ENCODE measurements at places on chromosomes 2 and 18.

DNA sequence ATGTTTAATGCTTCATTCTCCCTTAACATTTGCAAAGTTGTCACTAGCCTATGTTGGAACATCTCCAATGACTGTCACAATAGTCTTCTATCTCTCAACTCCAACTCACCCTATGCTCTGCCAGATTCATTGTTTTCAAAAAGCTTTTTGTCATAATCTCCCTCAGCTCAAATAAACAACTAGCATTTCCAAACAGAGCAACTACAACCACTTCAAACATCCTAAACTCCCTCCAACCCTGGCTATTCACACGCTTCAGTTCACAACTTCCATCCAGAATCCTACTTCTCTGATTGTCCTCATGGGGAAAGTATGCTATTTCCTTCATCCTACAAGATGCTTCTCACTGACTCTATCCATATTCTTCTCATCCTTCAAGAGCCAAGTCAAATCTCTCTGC is 139.2 kb upstream of the VRK2 start:
- no peak for DNase-seq

DNA sequence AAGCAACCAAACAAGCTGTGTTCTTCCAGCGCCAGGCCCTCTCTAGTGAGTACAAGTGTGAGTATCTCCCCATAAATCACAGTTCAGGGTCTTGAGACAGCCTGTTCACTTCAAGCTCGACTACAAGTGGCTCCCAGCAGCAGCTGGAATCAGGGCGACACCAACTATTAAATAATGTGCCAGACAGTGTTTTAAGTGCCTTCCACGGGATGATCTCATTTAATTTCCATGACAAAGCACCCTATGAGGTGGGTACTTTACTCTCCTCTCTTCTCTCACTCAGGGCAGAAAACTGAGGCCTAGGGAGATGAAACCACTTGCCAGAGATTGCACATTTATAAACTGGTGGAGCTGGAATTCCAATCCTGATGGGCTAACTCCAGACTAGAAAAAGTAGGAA is 2.6 kb upstream of the FAM136A start:
- DNase-seq, result no peak

DNA sequence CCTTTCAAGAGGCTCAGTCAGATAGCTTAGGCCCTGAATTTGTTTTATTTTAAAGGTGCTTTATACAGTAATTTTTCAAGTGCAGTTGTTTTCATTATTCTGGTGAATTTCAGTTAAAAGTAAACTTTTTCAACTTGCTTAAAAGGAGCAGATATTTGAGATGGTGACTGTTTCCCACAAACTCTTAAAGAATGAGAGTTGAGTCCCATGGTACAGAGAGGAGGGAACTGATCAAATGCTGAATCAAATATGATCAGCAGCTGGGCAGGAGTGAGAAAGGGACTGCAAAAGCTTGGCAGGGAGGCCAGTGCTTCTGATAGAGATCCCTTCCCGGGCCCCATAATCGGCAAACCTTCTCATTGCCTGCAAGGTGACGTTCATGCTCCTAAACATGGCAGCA is 91.2 kb downstream of the KCNS3 start:
- no peak for DNase-seq

GRCh38 chr2:86199834-86200177 is 549 bp downstream of the MRPL35 start:
- no peak for DNase-seq

DNA sequence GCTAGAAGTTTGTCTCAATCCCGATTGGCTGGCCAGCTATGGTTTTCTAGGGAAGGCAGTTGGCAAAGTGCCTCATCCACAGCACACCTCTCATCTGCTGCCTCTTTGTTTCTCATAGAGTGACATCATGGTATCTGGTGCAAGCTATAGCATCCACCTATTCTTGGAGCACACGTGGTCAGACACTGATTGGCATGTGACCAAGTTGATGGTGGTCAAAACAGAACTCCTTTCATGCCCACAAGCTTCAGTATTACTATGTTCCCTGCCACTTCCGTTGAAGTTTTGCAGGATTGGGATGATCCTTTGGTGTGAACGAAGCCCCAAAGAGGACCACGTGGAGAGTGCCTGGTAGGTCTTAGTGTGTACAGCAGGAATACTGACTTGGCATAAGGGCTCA is 28.8 kb downstream of the TTC32 start:
- no peak for DNase-seq

- DNase-seq, result no peak
Observed at GRCh38 chr2:218970894-218971293, 11.4 kb downstream of the CDK5R2 start.

DNA sequence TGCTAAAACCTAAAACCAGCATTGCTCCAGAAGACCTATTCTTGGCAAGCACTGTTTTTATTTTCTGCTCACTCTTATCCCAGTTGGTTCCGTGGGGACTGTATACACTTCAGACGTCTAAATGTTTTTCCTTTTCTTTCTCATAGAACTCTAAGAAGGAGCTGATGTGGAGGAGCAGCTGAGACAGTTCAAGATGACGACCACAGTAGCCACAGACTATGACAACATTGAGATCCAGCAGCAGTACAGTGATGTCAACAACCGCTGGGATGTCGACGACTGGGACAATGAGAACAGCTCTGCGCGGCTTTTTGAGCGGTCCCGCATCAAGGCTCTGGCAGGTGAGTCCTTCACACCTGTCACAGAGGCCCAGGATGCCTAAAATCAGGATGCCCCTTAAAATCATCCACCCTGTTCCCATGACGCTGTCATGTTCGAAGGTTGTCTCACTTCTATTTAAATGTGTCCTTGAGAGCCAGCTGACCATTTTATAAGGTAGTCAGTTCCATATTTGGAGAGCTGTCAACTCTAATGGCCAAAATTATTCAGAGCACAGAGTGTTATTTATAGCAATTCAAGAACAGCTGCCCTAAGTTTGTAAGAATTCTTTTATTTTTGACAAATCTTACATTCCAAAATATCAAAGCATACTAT is 70.2 kb downstream of the SPTBN1 start:
- no peak for DNase-seq

Measured in activated T-cell treated with anti-CD3 and anti-CD28 coated beads, Interleukin-2, amount 50 U/mL, for 48 hours (primary cell).